ENCODE measurements at places on chromosomes 2 and 18.

- DNase-seq = no peak
Observed at GRCh38 chr18:57748770-57749603, 54.1 kb downstream of the ATP8B1 start.

DNA sequence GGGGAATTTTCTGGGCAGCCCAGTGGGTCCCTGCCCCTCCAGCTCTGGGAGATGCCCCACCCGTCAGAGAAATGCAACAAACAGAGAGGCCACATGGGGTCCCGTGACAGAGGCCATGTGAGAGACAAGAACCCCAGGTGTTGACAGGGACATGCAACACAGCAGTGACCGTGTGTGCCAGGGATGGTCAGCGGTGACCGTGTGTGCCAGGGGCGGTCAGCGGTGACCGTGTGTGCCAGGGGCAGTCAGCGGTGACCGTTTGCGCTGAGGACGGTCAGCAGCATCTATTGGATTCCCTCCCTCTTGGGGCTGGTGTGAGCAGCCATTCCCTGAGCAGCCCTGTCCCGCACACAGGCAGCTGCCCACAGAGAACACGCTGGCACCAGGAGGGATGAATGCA lies 146.6 kb upstream of the OTOS start:
- no peak for DNase-seq

GRCh38 chr2:224655006-224655537 lies 61.1 kb downstream of the CCDC195 start:
- no peak for DNase-seq

DNA sequence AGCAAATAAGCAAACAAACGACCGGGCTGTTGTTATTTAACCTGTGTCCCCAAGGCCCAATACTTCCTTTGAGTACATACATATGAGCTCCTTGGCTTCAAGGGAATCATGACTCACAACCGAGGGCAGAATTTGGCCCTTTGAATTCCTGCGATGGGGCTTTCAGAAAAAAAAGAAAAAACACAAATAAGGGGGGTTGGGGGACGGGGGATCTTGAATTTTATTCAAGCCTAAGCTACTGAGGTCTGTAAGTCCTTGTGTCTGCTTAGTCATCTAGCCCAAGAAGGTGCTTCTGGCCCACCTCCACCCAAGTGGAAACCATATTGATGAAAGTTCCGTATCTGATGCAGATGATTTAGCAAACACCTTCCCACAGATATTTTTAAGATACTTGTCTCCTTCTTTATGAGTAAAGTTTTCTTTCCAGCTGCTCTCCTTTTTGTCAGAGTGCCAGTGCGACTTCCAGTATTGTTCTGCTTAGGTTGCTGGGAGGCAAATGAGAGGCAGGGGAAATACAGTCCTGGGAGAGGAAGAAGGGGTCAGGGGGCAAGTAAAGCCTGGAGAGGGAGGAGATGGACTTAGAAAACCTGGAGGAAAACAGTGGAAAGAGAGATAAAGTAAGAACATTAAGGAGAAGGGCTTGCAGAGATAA lies 169.6 kb downstream of the ZEB2 start:
- DNase-seq = no peak

GRCh38 chr2:128685841-128686496 lies 367.3 kb upstream of the HS6ST1 start:
- no peak for DNase-seq

GRCh38 chr2:120454654-120455385 lies 108.9 kb downstream of the INHBB start:
- DNase-seq = no peak

- DNase-seq = no peak
Observed at GRCh38 chr2:200741468-200742202, 70.1 kb upstream of the BZW1 start.

DNA sequence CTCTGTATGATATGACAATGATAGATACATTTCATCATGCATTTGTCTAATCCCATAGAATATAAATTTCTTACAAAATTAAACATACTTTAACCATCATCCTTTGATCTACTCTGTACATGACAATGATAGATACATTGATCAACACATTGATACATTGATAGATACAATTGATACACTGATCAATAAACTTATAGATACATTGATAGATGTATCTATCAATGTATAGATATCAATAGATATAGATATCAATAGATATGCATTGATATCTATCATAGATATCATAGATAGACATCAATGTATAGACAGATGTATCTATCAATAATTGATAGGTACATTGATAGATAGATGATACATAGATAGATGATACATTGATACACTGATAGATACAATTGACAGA lies 105.4 kb downstream of the DYM start:
- no peak for DNase-seq

- no peak for DNase-seq
Observed at GRCh38 chr2:68732036-68732932, 2.3 kb upstream of the ARHGAP25 start.

DNA sequence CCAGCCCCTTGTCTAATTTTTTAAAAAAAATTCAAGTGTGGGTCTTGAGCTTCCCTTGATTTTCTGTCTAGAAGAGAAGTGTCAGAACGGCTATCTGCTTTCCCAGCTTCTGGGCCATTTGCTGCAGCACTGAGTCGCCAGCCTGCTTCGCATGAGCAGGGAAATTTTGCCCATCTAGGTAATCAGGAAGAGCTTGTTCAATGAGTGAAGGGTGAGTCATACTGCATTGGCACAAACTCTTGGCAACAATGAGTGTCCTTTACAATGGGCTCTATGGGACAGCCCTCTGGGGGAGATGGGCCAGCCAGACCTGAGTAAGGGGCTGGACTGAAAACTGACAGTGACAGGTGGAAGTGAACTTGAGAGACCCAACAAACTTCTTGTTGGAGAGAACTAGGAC lies 2.4 kb upstream of the RNF144A start:
- no peak for DNase-seq

- DNase-seq = peak; percentile 92
Observed at GRCh38 chr2:61694312-61695274, 156.4 kb upstream of the XPO1 start.

GRCh38 chr18:66159451-66159850 lies 408.6 kb downstream of the CDH7 start:
- no peak for DNase-seq

GRCh38 chr18:28161608-28162599 lies 15.0 kb downstream of the CDH2 start:
- DNase-seq = no peak

- no peak for DNase-seq
Observed at GRCh38 chr2:75949385-75950030, 238.8 kb upstream of the GCFC2 start.

- DNase-seq = no peak
Observed at GRCh38 chr2:240640939-240641338, 15.7 kb downstream of the GPR35 start.

GRCh38 chr2:103785432-103785831 lies 1023.6 kb downstream of the TMEM182 start:
- no peak for DNase-seq

DNA sequence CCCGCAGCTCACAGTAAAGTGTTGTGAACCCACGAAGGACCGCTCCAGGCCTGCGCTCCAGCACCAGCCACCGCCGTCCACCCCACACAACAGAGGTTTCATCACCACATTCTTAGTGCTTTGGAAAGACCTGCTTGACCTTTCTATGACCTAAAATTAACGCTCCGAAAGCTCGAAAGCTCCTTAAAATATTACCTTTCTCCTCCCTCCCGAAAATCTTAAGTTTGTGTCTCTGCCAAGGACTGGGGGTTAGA lies 149.2 kb downstream of the TWIST2 start:
- DNase-seq = no peak

GRCh38 chr18:56509656-56510055 lies 128.7 kb downstream of the TXNL1 start:
- DNase-seq = no peak

DNA sequence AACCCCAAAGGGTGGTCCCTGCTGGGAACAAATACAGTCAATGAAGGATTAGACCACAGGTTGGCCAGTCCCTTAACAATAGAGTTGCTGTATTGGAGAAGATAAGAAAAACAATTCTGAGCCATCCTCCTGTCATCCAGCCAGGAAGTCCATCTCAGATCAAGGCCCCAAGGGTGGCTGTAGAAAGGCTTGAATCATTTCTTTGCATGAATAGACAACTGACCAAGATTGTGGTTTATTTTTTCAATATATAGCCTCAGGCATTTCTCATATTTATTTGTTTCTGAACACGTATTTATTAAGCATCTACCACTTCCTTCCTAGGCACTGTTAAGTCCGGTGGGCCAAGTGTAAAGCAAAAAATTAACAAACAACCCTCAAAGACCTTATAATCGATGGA lies 274.4 kb upstream of the SLC14A2 start:
- DNase-seq = no peak

- DNase-seq = no peak
Observed at GRCh38 chr18:26034850-26035497, 55.4 kb downstream of the SS18 start.

GRCh38 chr2:133755480-133756300 lies 187.4 kb upstream of the NCKAP5 start:
- DNase-seq = no peak

- DNase-seq = no peak
Observed at GRCh38 chr18:54952026-54952425, 7.2 kb downstream of the CCDC68 start.

DNA sequence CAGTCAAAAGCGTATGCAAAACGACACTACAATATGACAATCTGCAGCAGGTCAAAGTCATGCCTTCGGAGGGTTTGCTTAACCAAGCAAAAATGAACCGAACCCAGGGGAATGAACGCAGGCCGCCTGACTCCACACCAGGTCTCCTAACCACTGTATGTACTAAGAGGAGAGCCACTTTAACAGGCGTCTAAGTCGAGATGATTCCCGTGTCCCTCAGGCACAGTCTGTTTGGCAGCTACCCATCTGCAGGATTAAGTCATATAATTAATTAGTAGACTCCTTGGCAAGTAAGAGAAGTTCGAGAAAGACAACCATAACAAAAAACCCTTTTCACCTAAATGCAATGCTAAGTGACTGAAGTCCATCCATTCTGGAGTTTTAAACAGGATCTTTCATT lies 15.2 kb downstream of the CYB5A start:
- DNase-seq = no peak

DNA sequence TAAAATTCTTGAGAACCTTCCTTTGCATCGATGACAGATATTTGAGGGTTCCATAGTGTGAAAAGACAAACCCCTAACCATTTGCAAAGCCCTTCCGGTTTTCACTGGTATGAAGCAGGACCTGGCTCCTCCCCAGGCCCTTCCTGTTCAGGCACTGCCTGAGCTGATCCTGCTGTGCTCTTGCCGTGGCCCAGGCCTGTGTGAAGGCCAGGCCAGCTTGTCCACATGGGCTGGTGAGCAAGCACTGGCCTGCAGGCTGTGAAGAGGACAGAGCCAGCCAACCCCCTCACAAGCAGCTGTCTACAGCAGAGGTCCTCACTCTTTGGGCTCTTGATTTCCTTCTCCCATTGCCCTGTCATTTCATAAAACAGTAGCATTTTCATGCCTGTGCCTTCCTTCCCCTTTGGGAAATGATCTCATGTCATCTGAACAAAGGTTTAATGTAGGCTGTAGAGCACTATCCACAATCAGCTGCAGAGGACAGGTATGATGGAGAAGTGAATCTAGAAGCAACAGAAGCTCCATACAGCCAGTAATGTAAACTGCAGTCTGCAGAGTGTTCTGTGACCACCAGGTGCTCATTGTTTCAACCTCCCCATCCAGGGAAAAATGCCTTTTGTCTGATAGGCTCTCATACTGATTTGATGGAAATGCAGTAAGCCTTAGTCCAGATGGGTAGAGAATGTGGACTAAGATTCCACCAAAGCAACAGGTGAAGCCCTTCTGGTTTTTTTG lies 19.8 kb downstream of the MPHOSPH10 start:
- no peak for DNase-seq

GRCh38 chr18:33873112-33873511 lies 295.1 kb downstream of the ASXL3 start:
- no peak for DNase-seq

DNA sequence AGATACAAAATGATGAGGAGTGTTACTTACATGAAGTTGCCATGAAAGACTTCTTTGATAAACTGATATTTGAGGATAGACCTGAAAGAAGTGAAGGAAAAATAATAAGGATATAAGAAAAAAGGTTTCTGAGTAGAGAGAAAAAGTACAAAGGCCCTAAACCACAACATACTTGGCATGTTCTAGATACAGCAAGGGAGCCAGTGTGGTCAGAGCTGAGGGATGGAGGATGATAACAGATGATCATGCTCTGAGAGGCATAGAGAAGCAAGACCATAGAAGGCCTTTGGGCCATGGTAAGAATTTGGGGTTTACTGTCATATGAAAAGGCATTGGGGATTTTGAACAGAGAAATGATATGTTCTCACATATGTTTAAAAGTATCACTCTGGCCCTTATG lies 424.1 kb upstream of the CHST9 start:
- DNase-seq = no peak

- DNase-seq = no peak
Observed at GRCh38 chr2:74070991-74071390, 76.7 kb downstream of the BOLA3 start.

- no peak for DNase-seq
Observed at GRCh38 chr18:8354304-8354703, 254.9 kb upstream of the RAB12 start.

DNA sequence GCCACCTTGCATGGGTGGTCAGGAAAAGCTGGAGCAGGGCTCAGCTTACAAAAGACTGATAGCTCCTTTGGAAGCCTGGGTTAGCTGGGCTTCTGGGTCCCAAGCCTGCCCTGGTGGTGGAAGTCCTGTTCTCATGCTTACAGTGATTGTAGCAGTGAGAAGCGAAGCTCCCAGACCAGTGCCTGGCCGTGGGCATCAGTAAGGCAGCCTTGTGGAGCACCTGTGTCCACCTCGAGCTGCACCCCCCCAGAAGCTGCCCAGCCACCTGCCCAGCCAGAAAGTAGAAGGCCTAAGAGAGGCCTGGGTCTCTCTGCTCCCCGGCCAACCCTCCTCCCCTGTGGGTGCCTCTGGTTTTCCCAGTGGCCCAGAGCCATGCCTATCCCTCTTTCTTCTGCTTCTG lies 10.5 kb downstream of the GLI2 start:
- no peak for DNase-seq

GRCh38 chr2:241609859-241610793 lies 26.8 kb downstream of the THAP4 start:
- peak; percentile 93 for DNase-seq

GRCh38 chr2:228136027-228136426 lies 45.5 kb downstream of the SPHKAP start:
- no peak for DNase-seq

DNA sequence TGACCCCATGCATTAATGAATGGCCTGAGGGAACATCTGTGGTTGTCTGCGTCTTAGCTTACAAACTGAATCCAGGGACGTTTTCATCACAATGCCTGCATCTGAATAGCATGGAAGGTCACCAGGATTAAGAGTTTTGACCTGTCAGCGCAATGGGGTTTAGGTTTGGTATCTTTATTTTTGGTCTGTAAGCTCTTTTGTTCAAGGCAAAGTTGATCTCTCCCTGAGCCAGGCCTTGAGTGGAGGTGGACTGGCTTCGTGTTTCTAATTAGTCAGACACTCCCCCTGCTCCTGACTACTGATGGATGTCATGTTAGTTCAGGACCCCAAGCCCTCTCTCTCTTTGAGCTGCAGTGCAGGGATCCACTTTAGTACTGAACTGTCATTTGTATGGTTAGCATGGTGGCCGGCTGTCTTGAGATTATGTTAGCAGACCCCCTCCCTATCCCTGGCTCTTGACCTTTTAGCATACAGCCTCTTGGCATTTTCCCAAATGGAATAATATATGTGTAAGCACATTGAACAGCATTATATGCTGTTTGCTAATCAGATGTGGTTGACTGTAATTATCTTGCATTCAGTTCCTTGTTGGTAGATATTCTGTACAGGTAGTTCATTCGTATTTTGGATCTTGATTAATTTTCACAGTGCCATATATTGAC lies 59.2 kb downstream of the LYPD6 start:
- DNase-seq = no peak

GRCh38 chr2:18319987-18320386 lies 240.5 kb downstream of the RDH14 start:
- DNase-seq = no peak

GRCh38 chr2:172437419-172438341 lies 10.3 kb downstream of the ITGA6 start:
- DNase-seq = peak; percentile 15
